NCI-H774 (cell line): ENCODE measurements at places on chromosomes 2 and 18.
A peak's percentile ranks its signal among the peaks of the same experiment; 100 is the strongest.

- peak; percentile 39 for DNase-seq
Observed at GRCh38 chr2:111698743-111699554, 185.0 kb downstream of the ANAPC1 start.

- no peak for DNase-seq
Observed at GRCh38 chr2:118122594-118123281, 34.5 kb downstream of the INSIG2 start.

DNA sequence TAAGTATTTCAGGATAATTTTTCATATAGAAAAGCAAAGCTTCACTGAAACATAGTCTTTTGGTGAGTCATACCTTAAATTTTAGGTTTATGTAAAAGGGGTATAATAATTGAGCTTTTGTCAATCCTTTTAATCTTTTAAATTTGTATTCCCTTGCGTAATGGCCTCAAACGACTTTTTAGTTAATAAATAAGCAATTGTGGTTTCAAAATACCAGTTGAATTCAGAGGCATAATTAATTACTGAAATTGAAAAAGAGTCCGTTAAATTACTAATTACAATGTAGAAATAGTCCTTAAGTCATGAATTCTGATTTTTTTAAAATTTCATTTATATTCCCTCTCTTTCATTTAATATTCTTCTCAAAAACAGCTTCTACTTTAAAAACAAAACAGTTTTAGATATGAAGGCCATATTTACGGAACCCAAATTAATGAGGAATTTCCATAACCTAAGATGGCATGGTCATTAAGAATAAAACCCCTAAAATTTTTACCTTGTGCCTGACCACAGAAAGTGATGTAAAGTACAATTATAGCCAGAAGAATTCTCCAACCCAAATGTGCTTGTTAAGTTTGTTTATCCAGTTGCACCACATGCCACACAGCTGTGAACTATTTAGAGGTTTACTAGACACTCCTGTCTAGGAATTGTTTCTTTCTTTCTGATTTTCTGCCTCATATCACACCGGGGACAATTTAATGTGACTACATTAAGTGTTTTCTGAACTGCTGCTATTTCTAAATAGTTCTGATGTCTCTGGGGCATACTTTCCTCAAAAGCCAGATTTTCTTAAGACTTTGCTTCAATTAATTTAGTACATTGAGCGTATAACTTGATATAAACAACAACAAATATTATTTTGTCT is 60.7 kb upstream of the ITGA4 start:
- no peak for DNase-seq

- DNase-seq, result no peak
Observed at GRCh38 chr18:39057423-39058064, 1491.9 kb upstream of the CELF4 start.

- peak; percentile 32 for DNase-seq
Observed at GRCh38 chr2:39120521-39120770, 405 bp downstream of the SOS1 start.

- no peak for DNase-seq
Observed at GRCh38 chr18:65748321-65748720, 2.5 kb upstream of the CDH7 start.

- no peak for DNase-seq
Observed at GRCh38 chr18:61474341-61474740, 141.1 kb downstream of the CDH20 start.

GRCh38 chr18:70058916-70059315 is 111.2 kb upstream of the CD226 start:
- DNase-seq, result no peak

DNA sequence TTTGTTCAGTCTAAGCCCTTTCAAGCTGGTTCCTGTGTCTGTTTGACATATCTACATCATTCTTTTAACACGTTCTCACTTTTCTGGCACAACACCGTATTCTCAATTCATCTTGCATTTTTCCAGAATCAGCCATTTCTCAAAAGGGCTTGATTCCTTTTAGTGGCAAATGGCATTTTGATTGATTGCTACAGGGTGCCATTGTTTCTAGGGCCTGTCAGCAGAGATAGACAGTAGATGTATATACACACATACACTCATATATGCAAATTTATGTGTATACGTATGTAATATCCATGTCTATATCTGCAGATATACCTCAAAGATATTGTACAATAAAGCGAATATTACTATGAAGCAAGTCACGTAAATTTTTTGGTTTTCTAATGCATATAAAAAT is 367.9 kb upstream of the TNP1 start:
- no peak for DNase-seq

DNA sequence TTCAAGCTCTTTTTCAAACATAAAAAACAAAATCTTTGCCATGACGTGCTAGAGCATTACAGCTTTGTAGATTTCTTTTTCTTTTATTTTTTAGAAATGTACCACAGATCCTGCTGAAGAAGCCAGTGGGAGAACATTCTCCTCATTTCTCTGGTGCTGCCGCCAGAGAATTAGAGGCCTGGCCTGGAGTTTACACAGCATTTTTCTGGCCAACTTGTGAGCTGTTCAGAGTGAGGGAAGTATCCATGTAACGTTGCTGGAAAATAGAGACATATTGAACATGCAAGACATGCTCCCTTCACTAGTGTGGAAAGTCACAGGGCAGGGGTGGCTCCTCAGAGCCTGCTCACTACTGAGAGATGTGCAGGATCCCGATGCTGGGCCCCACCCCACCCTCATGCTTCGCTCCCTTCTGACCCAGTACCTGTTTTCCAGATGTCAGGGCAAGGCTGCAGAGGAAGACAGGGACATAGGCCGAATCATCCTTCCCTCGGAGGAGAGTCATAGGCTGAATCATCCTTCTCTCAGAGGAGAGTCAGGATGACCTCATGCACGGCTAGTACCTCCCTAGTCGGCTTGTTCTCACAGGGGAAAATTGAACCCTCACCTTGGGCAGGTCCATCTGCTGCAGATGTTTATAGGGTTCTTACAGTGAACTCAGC is 298.5 kb downstream of the INSIG2 start:
- no peak for DNase-seq

DNA sequence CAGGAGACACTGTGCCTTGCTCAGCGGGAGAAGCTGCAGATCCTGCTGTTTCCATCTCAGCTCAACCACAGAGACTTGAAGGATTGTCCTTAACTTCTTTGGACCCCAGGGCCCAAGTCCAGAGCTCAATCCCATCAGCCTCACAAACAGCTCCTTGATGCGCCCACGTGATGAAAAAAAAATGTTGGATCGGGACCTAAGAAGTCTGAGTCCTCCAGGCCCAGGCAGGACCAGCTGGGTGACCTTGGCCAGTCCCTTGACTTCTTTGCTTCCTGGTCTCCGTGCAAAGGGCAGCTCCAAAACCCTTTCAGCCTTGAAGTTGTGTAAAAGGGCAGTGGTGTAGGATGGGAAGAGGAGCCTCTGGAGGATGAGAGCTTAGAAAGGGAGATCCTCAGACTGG is 175.5 kb downstream of the ZFP36L2 start:
- DNase-seq, result no peak

GRCh38 chr2:31426096-31426495 is 11.6 kb upstream of the XDH start:
- no peak for DNase-seq

DNA sequence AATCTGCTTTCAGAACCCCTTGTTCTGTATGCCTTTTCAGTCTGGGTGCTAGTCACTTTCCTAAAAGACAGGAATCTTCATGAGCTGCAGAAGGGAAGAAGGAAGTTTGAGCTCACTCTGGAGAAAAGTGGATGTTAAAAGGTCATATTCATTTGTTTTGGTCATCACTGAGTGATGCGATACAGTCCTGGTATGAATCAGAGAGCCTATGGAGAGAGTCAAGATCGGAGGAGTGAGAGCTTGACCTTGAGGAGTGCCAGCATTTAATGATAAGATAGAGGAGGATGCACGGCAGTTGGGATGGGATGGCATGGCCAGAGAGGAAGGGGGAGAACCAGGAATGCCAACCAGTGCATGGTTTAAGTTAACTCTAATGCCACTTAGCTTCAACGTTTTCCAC is 19.6 kb downstream of the USP39 start:
- no peak for DNase-seq

- no peak for DNase-seq
Observed at GRCh38 chr18:10995550-10995949, 153.8 kb downstream of the PIEZO2 start.

DNA sequence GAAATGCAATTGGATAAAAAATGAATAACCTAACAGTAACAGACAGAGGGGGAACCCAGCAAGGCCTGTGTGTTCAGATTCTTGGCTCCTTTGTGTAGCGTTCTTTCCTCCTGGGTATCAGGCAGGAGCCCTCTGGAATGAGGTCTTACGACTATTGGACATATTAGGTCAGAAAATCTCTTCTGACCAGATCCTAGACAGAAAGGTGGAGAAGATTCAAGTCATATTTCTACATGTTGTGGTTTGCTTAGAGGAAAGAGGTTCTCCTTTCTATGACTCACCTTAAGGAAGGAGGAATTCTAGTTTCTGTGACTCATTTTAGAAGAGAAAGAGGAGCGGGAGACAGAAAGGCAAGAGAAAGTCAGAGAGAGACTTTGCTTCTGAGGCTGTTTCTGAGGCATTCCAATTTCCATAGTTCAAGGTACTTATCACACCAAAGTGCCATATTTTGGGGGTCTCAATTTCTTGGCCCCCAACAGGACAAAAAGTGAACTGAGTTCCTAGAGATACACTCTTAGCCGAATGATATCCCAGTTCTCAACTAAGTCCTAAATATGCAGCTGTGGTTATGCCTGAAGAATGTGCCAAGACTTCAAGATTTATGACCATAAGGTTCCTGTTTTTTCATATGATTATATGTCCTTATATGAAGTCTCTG is 618.6 kb downstream of the ZEB2 start:
- no peak for DNase-seq

- DNase-seq, result no peak
Observed at GRCh38 chr2:209763106-209763505, 8.5 kb upstream of the UNC80 start.
